HT1080 (cell line): ENCODE measurements at places on chromosomes 11 and 22.

GRCh38 chr11:121539000-121539399 is 86.2 kb upstream of the SORL1-AS1 start:
- DNase-seq = no peak

DNA sequence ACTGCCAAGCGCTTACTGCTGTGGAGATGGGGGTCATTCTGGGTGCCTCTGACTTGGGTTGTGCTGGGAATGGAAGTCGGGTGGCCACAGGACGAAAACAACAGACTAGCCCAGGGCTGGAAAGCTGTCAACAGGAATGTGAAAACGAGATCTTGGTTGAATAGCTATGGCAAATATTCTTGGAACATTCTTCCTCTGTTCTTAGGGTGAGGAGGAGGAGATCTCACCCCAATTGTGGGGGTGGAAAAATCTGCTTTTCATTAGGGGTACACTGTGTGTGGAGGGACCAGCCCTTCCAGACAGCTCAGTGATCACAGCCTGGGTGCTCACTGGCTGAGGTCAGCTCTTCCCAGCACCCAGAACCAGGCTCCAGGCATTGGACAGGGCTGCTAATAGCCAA is 52.0 kb upstream of the PRSS23 start:
- DNase-seq = no peak

- no peak for DNase-seq
Measured at GRCh38 chr11:82733444-82734119, at the start of gene FAM181B. FAM181B (minus strand) TSS chr11:82733864; CDS start chr11:82733729, 135 bp downstream.

GRCh38 chr11:99020352-99021225 is at the start of gene CNTN5:
CNTN5 (plus strand) TSS chr11:99020949.
- peak; percentile 69 for DNase-seq

GRCh38 chr22:42315392-42315756 is 44.9 kb upstream of the TCF20 start:
- DNase-seq = no peak

GRCh38 chr11:6248248-6248647 is 9.4 kb downstream of the CNGA4 start:
- no peak for DNase-seq

- DNase-seq = peak; percentile 37
Measured at GRCh38 chr22:37019309-37020191, at the start of the genes MPST and TST. MPST (plus strand) TSS chr22:37019742; CDS start chr22:37019837, 95 bp downstream. TST (minus strand) TSS chr22:37019447; CDS start chr22:37018732, 715 bp downstream.

GRCh38 chr11:75547617-75548058 is 14.4 kb upstream of the SERPINH1 start:
- peak; percentile 51 for DNase-seq

- no peak for DNase-seq
Measured at GRCh38 chr11:37459456-37459855, 861.4 kb upstream of the RAG2 start.

DNA sequence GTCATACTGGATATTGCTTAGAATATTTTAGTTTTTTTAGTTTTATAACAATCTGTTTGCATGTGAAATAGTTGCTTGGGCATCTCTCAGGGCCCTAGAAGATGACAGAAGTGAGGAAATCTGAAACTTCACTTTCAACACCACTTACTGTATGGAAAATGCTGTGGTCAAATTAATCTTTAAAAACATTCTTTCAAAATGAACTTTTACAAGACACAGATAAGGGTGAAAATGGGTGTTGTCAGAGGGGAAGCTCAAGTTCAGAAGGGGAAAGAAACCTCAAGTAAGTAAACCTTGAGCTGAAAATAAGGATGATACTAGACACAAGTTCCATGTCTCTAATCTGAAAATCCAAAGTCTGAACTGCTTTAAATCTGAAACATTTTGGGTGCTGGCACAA is 1840.1 kb upstream of the RAG2 start:
- no peak for DNase-seq

- DNase-seq = no peak
Measured at GRCh38 chr11:115499891-115500290, 4.3 kb downstream of the CADM1 start.

DNA sequence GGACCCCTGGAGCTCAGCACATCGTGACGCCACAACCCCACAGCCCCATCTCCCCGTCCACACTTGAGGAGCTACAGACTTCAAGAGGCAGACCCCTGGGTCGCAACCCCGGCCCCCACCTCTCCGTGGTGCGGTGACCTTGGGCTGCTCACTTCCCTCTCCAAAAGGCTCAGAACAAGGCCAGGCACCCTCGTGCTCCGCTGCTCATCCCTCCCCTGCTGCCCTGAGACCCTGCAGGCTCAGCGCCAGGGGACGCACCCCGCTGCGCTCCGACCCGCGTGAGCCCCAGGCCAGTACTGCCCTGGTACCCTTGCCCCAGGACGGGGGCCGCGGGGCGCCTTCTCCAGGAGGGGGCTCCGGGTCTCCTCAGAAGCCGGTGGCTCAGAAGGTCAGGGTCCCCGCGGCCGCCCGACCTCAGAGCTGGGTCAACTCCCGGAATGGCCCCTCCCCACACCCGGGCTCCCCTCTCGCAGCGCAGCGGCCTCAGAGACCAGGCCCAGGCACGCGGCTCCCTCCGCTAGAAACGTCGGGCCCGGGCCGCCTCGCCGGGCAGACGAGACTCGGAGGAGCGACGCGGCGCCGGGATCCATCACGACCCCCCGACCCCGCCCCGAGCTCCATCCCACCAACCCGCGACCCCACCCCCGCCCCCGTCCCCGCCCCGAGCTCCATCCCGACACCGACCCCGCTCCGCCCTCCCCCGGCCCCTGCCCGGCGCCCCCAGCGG is 563 bp downstream of the GATD1 start:
- DNase-seq = peak; percentile 34

- DNase-seq = no peak
Measured at GRCh38 chr11:114612686-114613085, 17.1 kb upstream of the NXPE4 start.
